Right ventricle myocardium superior (tissue), 1 donor: ENCODE measurements at places on chromosomes 1 and 21. TPM values are rescaled to one million over a fixed set of nuclear protein-coding genes. Genes with fewer than 3 reads are reported as not detected.

Gene RSBN1
- 9.6 TPM for total RNA-seq

Gene RNU1-4
- total RNA-seq = 9,391 TPM

Gene CRNN
- not detected for total RNA-seq

Gene HSPA6
- 1.3 TPM for total RNA-seq

Gene RPTN
- not detected for total RNA-seq

Gene SORT1
- total RNA-seq = 127 TPM

Gene LUZP1
- 26.3 TPM for total RNA-seq

Gene ACTN2
- total RNA-seq = 1,943 TPM

Gene SWT1
- 6.1 TPM for total RNA-seq

DNA sequence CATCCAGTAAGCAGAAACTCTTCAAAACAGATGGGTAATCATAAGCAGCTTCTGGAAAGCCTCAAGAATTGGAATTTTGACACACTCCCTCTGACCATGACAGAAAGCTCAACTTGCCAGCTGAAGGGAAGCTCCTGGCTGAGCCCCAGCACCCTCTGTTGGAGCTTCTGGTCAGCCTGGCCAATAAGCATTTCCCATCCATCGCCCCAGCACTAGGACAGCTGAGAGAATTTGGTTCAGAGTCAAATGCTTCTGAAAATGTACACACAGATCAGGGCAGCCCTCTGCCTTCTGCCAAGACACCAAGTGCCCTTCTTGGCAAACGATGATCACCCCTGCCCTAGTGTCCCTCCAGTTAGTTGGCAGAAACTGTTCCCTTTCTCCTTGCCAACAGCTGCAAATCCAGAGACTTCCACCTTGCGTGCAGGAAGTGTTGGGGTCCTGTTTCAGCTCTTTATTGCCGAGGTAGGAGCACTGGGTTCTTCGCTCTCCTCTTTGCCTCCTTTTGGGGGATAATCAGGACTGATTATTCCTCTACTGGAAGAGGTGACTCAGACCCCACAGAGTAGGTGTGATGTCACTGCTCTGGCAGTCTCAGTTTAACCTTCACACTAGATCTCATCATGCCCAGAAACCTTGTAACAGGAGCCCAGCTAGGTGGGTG is 11.9 kb downstream of the PIGV start:
- DNase-seq = peak; percentile 86

DNA sequence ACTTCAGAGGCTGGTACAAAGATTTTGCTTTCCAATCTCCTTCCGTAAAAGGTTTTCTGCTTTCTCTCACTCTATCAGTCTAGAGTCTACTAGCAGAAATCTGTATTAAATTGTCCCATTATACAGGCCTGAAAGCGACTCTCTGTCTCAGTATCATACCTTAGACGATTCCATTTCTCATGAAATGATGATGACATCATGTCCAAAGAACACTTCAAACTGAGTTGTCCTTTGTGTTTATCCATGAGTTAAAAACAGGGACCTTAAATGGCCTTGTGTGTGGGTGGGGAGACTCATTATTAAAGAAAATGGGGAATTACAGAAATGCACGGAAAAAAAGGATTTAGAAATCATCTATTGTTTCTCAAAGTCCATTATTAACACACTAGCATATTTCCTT is 21.0 kb upstream of the SLC44A3 start:
- DNase-seq = no peak

DNA sequence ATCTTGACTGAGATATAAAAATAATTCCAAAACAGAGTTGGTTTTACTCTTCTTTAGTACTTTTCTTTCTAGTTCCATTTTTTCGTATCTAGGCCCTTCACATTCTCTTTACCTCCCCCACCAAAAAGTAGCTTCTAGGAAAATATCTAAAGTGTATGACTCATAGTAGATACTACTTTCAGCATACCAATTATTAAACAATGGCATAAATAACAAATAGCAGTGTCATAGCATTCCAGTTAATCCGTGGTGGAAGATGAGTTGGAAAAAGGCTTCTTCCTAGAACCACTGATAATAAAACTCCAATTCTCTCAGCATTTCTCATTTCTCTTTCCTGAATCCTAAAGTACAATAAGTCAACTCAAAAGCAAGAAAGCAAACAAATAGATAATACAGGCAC is 859.0 kb upstream of the B3GALT2 start:
- no peak for DNase-seq

GRCh38 chr1:9332513-9333143 is 39.9 kb downstream of the SPSB1 start:
- DNase-seq = no peak

- DNase-seq = no peak
These were observed 1.8 kb upstream of the SLC50A1 start for GRCh38 chr1:155133799-155134281.

GRCh38 chr21:36422279-36423098 is 37.3 kb downstream of the CHAF1B start:
- peak; percentile 49 for DNase-seq

DNA sequence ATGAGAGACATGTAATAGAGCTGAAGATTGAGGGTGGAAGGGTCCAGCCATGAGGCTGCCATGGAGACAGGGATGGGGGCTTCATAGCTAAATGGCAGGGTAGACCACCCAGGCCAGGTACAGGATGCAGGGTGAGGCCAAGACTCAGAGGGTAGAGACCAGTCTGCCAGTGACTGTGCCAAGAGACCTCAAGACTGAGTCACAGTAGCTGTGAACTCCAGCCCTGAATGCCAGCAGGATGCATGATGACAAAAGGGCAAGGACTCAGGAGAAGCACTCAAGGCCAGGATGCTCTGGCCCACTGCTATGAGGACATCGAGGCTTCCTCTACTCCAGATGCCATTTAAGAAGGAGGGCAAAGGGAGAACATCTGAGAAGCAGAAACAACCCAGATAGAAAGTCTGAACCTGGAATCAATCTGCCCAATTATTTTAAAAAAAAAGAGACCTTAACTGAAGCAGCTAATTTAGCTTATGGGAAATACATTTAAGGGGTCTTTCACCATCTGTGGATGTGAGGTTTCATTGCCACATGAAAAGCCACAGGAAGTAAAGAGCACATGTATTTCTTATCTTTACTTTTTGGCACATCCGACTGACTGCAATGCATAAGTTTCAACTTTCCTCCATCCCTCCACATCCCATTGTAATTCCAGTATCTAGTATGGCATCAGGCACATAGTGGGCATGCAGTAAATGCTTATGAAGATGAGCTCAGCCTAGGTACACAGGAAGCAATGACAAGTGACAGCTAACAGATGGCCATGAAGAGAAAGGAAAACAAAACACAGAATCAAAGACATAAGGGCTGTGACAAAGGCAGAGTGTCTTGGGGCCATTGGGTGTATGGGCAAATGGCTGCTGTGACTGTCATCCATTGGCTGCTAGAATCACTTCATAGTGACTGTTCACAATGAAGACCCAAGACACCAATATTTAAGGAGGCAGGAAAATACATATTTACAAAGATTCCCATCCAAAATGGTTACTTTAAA is 40.2 kb downstream of the SUSD4 start:
- no peak for DNase-seq

GRCh38 chr1:48644905-48645605 is 131.6 kb downstream of the BEND5 start:
- DNase-seq = no peak

GRCh38 chr1:54931275-54931840 is 44.4 kb upstream of the DHCR24 start:
- DNase-seq = no peak

DNA sequence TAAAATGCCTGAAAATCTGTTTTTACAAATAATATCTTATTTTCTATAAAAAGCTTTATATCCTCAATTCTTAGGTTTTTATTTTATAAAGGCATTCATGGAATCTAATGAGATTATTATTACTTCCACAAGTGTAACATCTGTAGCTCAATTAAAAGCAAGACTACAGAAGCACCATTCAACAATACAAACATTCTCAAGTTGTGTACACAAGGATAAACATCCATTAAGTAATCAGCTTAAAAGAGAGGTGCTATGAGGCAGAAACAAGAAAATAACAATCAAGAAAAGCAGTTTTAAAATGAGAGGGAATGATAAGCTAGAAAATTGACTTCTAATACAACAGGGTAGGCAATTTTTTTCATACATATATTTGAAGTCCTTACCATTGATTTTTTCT is 326.1 kb downstream of the MRPL39 start:
- DNase-seq = no peak

- no peak for DNase-seq
These were observed 6.8 kb downstream of the RRAGC start for GRCh38 chr1:38852780-38853179.

DNA sequence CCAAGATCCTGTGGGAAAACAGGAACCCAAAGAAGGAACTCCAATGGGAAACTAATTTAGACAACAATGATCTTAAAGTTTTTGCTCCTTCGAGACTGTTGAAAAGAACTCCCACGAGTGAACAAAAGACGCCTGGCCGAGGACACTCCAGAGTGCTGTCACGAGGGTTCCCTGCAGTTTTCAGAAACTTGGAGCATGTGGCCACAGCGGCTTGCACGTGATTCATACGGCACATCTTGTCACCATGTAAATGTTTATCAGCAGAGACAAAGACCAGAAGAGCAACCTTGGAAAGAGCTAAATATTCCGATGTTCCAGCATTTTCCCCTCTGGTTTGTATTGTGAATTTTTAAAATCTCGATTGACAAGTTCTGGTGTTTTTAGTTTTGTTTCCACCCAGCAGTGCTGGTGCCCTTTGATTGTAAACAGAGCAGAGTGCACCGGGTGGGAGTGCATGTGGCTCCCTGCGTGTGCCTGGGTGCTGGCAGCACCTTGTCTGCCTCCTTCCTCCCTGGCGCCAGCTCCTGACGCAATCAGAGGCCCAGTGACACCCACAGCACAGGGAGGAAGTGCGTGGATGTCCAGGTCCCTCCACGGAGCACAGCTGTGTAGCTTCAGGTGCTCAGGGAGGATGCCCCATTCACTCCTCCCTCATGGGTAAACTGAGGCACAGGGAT is 23.0 kb downstream of the LRRC3 start:
- DNase-seq = no peak

GRCh38 chr1:232501854-232502253 is 128.1 kb downstream of the SIPA1L2 start:
- DNase-seq = no peak

DNA sequence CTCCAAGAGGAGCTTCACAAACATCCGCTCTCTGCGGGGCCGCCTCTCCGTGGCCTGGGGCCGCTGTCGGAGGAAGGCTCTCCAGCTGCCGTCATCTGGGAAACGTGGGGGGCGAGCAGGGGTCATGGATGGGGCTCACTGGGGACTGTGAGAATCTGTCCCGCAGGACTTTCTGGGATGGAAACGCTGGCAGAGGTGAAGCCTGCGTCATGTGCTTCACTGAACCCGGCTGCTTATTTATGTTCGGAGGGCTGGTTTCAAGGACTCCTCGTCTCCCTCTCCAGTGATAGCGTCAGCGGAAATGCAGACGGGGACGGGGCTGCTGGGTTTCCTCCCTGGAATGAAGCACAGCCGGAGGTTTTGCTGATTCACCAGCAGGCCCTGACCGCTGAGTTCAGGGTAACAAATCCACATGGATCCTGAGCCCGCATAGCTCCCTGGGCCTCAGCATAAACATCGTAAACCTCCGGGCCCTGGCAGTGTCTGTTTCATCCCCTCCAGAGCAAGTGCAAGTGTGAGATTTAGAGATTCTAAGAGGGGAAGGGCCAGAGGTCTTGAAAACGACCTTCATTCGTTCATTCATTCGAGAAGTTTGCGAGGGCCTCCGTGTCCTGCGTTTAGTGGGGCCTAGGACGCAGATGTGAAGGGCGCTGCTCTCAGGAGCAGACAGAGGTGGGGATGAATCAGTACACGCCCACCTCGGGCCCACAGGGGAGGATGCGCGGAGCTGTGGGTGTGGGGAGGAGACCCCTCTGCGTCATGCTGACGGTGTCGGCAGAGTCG is 7.0 kb upstream of the POFUT2 start:
- DNase-seq = peak; percentile 88

GRCh38 chr1:6485168-6486101 is 6.0 kb downstream of the PLEKHG5 start:
- DNase-seq = no peak

- DNase-seq = no peak
These were observed 142.9 kb upstream of the WNT4 start for GRCh38 chr1:22285549-22286396.

- no peak for DNase-seq
These were observed 19.7 kb upstream of the ATP6V1G3 start for GRCh38 chr1:198560161-198560560.

DNA sequence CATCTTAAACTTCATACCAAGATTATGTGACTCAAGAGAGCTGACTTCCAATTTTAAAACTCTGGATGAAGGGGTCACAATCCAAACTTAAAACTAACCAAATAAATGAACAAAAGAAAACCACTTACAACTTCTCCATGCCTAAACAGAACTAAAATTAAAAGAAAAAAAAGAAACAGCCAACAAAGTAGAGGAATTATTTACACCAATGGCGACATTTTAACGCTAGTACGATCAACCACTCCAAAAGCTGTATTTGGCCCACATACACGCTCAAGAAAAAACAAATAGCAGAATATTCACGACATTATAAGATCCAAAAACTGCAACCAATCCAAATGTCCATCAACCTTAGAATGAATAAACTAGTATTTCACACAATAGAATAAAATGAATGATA is 42.4 kb downstream of the ENAH start:
- no peak for DNase-seq

GRCh38 chr1:185398599-185398998 is 81.6 kb upstream of the IVNS1ABP start:
- DNase-seq = no peak

DNA sequence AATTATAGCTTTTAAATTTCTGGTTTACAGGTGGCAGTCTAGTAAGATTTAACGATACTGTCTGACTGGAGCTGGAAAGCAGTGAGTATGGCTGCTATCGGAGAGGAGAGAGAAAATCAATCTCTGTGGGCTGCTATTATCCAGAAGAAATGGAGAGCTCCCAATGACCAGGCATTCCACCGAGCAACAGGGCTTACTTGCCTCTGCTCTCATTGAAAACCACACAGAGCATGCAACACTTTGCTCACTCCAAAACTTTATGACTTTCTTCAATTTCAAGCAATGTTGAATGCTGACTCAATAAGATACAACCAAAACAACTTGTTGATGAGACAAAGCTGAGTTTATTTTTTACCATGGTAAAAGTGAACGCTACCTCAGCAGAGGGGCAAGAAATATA is 337.0 kb upstream of the NCAM2 start:
- DNase-seq = no peak

GRCh38 chr1:205523891-205524793 is 19.7 kb downstream of the CDK18 start:
- DNase-seq = peak; percentile 85

- no peak for DNase-seq
These were observed 12.0 kb downstream of the GNG12 start for GRCh38 chr1:67821263-67821662.

DNA sequence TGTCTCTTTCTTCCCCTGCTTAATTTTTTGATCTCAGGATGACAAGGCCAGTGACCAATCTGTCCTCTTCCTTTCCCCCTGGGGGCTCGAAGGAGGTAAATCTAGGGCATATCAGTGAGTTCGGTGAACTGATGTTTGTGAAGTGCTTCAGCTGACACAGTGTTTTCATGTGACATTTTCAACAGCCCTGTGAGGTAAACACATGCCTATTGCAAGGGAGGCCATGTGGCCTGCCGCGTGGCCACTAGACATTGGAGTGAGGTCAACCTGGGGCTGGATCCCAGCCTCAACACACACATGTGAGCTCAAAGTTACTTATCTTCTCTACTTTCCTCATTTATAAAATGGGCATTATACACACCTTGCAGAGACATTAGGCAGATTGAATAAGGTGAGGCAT is 126.3 kb downstream of the PLPP3 start:
- no peak for DNase-seq
